ENCODE measurements at places on chromosomes 1 and 21. TPM values are rescaled to one million over a fixed set of nuclear protein-coding genes. Genes with fewer than 3 reads are reported as not detected.

KMO gene
- total RNA-seq = not detected

LRRC71 gene
- not detected for total RNA-seq

LCE2C gene
- total RNA-seq = not detected

INAVA gene
- 63.1 TPM for total RNA-seq

BACE2 gene
- 0.15 TPM for total RNA-seq

LCE3D gene
- not detected for total RNA-seq

PTPRU gene
- 68.9 TPM for total RNA-seq

SYT14 gene
- total RNA-seq = 8.9 TPM

- no peak for DNase-seq
Measured at GRCh38 chr1:9213956-9214355, 20.6 kb upstream of the H6PD start.

GRCh38 chr1:31570906-31571305 lies 5.4 kb upstream of the TINAGL1 start:
- no peak for DNase-seq

- DNase-seq = no peak
Measured at GRCh38 chr1:86552376-86552775, 5.5 kb downstream of the CLCA4 start.

DNA sequence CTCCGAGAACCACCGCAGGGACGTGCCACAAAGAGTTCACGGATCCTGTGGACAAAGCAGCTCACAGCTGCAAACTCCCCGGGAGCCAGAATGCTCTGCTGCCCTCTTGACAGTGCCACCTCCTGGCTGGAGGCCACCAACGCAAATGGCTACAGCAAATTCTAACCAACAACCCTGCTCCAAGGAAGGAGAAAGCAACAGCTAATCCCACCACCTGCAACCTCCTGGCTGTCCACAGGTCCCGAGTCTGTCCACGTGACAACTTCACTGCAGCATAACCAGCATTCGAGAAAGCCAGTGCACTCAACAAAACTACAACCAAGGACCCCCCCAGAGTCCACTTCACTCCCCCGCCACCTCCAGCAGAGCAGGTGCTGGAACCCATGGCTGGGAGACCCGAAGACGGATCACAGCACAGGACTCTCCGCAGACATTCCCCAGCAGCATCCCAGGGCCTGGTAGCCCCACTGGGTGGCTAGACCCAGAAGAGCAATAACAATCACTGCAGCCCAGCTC lies 17.3 kb downstream of the POFUT2 start:
- no peak for DNase-seq

GRCh38 chr1:27522432-27523336 lies 32.7 kb upstream of the WASF2 start:
- peak; percentile 52 for DNase-seq

GRCh38 chr1:181043025-181043888 lies 9.5 kb downstream of the MR1 start:
- no peak for DNase-seq

DNA sequence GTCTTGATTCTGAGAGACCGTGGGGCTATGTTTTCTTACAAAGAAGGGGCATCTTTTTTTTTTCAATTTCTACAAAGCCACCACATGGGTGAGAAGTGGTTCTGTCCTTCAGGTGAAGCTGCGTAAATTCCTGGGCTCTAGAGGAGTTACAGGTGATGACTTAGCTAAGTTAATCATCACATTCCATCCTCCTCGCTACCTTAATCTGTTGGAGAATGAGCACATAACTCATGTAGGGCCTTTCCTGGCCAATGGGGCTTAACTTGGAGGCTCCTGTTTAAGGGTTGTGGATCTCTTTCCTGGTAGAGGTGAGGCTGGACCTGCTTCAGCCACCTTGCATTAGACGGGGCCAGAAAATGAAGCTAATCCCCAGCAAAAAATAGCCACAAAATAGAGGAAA lies 19.9 kb downstream of the REG4 start:
- DNase-seq = no peak

GRCh38 chr1:199073166-199073565 lies 434.3 kb downstream of the PTPRC start:
- DNase-seq = no peak

DNA sequence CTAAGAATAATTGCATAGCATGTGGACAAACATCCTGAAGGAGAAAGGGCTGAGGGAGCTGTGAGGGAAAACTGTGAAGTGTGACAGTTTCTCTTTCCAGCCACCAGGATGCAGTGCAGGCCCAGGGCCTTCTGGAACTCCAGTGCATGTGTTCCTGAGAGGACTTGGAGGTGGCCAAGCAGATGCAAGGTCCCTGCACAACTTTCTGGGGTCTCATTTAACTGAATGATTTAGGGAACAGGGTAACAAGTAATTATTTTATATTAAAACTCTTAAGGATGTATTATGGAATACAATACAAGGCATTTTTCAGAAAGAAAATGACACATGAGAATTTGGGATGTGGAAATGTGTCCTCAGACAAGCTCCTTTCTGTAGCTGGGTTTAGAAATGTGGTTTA lies 61.2 kb upstream of the MCOLN3 start:
- DNase-seq = peak; percentile 81

DNA sequence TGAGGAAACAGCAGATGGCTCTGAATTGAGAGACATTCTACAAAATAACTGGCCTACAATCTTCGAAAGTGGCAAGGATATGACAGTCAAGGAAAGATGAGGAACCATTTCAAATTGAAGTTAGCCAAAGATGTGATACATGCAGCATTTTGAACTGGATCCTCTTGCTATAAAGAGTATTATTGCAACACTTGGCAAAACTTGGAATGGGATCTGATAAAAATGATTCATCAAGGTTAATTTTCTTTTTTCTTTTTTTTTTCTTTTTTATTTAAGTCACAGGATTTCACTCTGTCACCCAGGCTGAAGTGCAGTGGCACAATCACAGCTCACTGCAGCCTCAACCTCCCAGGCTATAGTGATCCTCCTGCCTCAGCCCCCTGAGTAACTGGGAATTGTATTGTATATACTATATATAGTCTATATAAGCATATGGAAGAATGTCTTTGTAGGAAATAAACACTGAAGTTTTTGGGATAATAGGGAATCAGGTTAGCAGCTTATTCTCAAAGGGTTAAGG lies 49.8 kb upstream of the GJA8 start:
- no peak for DNase-seq

DNA sequence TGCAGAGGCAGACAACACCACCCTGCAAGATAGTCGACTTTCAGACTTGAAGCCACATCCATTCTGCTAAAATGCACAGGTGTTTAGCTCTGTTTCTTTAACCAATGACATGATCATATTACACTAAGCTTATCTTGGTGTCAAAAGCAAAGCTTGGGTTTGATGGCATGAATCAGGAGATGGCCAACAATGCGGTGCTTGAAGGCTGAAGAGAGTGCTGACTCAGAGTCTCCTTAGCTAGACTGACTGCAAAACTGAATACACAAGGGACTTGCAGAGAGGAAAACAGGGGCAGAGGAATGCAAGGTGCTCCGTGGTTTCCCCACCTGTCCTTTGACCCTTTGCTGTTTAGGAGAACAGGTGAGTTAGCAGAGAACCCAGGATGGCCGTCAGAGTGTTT lies 262.6 kb downstream of the SIPA1L2 start:
- no peak for DNase-seq

DNA sequence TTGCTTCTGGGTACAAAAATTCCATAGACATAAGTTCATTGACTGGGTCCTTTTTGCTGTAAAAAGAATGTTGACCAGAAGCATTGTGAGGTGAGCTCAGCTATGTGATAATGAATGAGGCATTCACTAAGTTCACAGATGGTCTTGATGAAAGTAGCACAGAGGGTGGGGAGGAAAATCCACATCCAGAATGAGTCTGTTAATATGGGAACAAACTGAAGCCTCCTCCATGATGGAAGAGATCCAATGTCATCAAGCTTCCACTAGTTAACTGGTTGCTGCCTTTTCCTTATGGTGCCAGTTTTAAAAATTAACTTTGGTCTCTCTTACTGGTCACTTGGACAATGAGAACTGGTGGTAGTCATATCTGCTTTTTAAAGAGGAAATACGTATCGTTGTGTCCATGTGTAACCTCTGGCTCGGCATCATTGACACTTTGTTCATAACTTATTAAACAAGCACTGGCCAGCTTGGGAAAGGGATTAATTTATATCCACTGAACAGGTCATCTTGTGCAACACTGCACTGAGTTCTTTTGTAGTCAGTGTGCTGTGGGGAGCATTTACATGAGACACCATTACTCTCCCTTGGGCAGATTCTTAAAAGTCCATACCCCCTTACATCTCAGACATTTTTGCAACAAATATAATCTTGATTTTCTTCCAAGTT lies 88.6 kb downstream of the ADAMTS1 start:
- no peak for DNase-seq

DNA sequence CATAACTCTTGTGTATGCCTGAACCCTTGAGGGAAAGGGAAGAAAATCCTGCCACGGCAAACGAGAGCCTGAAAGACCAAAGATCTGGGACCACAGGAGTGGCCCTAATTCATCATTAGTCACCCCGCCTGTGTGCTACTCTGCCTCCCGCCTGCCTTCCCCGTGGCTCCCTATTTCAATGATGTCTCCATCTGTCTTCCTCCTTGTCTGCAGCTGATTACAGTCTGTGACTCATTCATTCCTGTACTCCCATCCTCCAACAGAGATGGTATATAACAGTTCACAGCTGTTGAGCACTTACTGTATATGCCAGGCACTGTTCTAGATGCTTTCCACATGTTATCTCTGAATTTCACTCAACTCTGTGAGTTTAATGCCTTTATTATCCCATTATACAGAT lies 96.6 kb downstream of the SEC16B start:
- DNase-seq = no peak

GRCh38 chr1:53946252-53947171 lies at the start of gene LRRC42:
LRRC42 (plus strand) TSS chr1:53946350; CDS start chr1:53952000, 5,650 bp downstream.
- peak; percentile 92 for DNase-seq

GRCh38 chr1:246041360-246041759 lies 465.7 kb downstream of the SMYD3 start:
- no peak for DNase-seq

DNA sequence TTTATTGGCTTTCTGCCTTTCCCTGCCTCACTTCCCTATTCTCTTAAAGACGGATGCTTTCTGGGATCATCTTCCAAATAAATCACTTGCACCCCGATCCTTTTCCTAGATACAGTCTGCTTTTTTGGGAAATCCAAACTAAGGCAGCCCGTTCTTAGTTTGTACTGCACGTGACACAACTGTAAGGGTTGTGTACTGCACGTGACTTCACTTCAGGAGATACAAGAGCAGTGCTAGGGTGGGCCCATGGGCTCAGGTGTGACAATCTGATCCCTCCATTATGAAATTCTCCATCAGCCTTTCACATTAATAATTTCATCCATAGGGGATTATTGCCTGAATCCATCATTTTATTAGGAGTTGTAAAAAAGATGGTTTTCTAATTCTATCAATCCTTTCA lies 33.8 kb upstream of the SPOCD1 start:
- DNase-seq = no peak

GRCh38 chr1:53540604-53541262 lies 81.5 kb downstream of the DMRTB1 start:
- DNase-seq = no peak

DNA sequence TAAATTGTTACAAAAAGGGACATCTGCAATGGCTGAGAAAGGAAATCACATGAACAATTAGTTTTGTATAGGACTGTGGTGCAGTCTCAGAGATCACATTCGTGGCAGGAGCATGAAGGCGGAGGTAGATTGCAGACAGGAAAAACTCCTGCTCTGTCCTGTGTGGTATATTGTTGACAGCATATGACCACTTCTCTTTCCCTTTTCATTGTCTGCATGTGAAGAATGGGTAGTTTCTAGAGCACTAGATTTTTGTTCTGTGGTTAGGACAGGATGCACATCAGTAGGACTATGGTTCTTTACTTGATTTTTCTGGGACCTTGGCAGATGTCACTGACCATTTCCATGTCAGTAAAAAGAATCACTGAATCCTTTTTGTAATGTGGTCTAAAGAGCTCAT lies 625.9 kb upstream of the PKN2 start:
- no peak for DNase-seq

GRCh38 chr1:229064320-229065168 lies 206.4 kb upstream of the RAB4A start:
- no peak for DNase-seq

DNA sequence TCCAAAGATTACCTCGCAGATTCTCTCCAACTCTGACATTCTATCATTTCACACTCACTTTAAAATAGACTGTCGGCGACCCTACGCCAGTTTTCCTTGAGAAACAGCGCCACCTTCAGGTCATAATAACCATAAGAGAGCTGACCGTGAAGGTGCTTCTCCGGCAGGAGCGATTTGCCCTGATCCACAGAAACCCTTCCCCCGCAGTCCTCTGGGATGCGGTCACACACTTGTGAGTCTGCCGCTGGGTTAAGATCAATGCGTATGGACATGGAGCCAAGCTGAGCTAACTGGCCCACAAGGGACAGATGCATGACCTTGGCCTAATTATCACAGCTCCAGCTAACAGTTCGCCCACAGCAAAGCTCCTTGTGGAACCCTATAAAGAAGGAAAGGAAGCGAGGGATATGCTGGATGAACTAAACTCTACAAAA lies 32.8 kb upstream of the IFNAR2 start:
- peak; percentile 91 for DNase-seq

GRCh38 chr1:38744452-38745350 lies 114.9 kb downstream of the RRAGC start:
- DNase-seq = no peak

GRCh38 chr1:50516056-50516455 lies 92.8 kb upstream of the DMRTA2 start:
- DNase-seq = no peak

DNA sequence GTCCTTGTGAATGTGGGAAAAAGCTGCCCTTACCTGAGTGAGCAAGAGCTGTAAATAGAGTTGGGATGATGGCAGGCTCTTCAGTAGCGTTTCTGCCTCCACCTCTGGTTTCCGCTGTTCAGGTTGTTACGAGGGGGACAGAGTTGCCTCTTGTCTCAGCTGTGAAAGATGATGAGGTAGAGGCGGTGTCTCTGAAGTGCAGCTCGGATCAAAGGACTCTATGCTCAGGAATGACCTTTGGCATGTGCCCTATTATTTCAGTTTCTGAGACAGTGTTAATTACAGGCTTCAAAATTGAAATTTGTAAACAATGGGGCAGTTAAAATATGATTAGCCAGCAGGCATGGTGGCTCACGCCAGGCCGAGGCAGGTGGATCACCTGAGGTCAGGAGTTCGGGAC lies 70.3 kb downstream of the VPS26C start:
- no peak for DNase-seq

DNA sequence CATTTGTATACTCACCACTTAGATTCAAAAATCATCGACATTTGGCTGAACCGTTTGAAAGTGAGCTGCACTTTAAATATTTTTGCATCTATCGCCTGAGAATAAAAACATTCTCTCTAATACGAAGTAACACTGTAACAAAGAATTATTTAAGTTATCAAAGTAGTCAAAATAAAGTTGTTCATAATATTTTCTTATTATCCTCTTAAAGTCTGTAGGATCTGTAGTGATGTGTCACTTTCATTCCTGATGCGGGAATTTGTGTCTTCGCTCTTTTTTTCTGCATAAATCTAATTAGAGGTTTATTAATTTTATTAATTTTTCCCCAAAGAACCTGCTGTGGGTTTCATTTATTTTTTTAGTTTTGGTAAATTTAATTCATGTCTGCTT lies 74.8 kb downstream of the ETS2 start:
- no peak for DNase-seq

GRCh38 chr1:10834770-10835412 lies 38.4 kb upstream of the CASZ1 start:
- no peak for DNase-seq

GRCh38 chr21:42613756-42614155 lies 39.7 kb upstream of the PDE9A start:
- DNase-seq = no peak
